GDM1 (cell line): ENCODE measurements at places on chromosomes 4 and X.
A peak's percentile ranks its signal among the peaks of the same experiment; 100 is the strongest.

- DNase-seq: no peak
These were observed 145.2 kb upstream of the SCML1 start for GRCh38 chrX:17592117-17592516.

- no peak for DNase-seq
These were observed 38.9 kb upstream of the TLL1 start for GRCh38 chr4:165834116-165834515.

DNA sequence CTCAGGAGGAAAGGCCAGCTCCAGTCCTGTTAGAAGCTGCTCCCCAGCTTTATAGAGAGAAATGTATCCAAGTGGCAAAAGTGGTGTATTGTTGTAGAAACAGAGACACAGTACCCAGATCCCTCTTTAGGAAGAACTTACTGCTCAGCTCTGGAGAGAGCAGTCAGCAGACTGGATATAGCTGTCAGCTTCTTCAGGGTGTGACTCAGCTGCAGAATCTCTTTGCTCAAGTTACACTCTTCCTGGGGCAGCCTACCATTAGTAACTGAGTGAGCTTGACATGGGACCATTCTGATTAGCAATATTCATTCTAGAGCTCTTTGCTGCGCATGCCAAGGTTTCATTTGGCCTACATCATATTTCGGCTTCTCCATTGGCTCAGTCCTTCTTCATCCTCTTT is 40.5 kb downstream of the ATP1B4 start:
- no peak for DNase-seq

GRCh38 chr4:22653752-22654151 is 39.0 kb upstream of the GBA3 start:
- DNase-seq: no peak

GRCh38 chr4:40963897-40964478 is 214.2 kb downstream of the NSUN7 start:
- no peak for DNase-seq

DNA sequence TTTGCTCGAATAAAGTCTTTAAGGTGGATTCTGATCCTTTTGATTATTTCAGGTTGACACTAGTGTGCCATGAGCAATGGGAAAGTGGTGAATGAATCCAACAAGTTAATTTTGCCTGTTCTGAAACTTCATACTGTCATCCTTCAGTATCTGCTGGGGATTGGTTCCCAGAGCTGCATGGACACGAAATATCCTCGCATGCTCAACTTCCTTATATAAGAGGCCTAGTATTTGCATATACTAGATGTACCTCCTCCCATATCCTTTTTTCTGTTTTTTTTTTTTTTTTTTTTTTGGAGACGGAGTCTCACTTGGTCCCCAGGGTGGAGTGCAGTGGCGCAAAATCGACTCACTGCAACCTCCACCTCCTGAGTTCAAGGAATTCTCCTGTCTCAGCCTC is 23.0 kb upstream of the PDS5A start:
- no peak for DNase-seq

DNA sequence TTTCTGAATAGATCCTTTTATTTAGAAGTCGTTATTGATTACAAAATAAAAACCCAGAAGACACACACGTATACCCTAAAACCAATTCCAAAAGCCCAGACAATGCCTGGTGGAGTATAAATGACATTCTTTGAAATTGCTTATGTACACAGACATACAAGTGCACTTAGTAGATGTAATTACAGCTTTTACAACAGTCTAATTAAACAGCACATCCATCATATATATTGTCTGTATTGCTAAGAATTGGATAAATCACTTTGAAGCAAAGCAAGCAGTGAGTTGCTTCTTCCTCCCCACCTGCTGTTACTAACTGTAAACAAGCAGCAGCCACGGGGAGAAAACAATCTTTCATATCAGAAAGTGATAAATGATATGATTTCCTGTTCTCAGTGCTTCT is 645.7 kb downstream of the TLL1 start:
- no peak for DNase-seq

GRCh38 chr4:148575577-148575976 is 133.4 kb upstream of the NR3C2 start:
- no peak for DNase-seq

- no peak for DNase-seq
These were observed 920.1 kb upstream of the TENM3 start for GRCh38 chr4:181323061-181323460.

DNA sequence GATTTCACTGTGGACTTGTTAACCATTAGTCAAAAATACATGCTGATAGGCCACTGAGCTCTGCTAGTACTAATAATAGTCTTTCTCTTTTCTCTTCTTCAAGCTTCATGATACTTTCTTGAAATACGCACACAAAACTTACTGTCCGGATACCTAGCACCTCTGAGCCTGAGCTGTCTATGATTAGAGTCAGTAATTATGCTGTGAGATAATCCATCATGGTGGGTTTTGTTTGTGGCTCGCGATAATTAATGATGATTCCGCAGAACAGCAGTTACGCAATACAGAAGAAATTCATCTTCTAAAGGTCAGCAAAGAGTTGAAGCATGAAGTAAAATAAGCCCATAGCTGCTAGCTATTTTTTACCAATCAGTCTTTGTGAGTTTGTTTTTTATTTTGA is 511.5 kb upstream of the GALNT7 start:
- DNase-seq: no peak

GRCh38 chr4:100095729-100096595 is 94.3 kb downstream of the DDIT4L start:
- DNase-seq: peak; percentile 28

DNA sequence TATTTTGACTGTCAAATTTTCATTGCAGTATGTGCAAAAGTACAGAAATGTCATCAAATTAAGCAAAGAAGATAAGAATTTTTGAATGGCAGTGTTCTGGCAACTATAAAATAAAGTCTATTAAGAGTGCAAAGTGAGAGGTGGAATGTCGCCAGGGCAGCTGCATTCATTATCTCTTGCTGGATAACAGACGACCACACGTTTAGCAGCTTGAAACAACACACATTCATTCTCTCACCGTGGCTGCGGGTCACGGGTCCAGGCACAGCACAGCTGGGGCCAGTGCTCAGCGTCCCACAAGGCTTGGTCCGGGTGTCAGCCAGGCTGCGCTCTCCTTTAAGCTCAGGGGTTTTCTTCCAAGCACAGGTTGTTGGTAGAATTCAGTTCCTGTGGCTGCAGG is 113.9 kb downstream of the GPR143 start:
- DNase-seq: no peak

DNA sequence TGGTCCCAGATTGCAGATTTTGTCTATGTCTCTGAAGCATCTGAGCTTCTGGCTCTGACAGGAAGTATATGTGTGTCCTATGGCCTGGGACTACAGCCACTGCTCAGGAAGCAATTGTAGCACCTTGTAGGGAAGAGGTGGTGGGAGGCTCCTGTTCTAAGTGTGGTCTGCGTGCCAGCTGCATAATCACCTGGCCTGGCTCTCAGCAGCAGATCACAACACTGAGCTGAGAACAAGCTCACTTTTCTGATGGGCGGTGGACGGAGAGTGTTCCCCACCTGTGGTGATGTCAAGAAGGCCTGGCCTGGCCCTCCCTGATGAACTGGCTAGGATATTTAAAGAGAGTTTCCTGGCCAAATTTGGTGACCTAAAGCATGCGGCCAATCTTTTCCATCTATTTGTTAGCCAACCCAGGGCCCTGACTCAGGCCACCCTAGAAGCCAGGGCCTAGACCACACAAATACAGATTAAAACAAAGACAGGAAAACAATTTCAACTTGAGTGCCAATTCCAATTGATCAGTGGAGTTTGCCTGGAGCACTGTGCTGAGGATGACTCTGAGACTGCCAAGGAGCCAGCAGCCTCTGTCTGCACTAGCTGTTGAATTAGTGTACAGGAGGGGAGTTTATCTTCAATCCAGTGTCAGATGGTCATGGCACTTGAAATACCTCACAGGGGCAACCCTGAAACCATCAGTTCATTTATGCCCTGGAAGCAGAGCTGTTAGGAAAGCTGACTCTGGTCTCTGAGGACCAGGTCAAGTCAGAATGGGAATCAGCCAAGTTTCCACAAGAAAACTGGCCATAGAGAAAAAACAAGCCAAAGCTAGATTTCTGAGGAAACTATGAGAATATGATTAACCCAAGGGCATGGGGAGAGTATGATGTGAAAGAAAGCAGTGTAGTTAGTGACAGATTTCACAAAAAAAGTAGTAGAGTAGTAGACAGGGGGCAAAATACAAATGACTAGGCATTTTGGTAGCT is 47.4 kb downstream of the PRDM5 start:
- no peak for DNase-seq

GRCh38 chrX:22534643-22535042 is 261.9 kb downstream of the CBLL2 start:
- no peak for DNase-seq

DNA sequence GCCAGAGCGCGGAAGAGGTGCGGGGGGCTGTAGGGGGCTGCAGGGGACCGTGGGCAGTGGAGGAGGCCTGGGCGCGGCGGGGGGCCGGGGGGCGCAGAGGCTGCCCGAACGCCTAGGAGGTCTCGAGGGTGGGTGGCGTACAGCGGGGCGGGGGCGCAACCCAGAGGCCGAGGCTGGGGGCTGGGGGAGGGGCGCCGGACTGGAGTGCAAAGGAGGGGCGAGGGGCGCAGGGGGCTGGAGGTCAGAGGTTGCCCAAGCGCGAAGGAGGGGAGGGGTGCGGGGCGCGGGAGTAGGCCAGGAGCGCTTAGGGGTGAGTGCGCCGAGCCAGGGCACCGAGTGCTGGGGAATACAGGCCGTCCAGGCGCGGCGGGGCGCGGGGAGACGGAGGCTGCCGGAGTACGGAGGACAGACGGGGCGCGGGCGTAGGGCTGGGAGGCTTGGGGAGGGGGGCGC is 255 bp downstream of the GYG2 start:
- DNase-seq: no peak

- no peak for DNase-seq
These were observed 960 bp downstream of the TRPC3 start for GRCh38 chr4:121950680-121951520.

DNA sequence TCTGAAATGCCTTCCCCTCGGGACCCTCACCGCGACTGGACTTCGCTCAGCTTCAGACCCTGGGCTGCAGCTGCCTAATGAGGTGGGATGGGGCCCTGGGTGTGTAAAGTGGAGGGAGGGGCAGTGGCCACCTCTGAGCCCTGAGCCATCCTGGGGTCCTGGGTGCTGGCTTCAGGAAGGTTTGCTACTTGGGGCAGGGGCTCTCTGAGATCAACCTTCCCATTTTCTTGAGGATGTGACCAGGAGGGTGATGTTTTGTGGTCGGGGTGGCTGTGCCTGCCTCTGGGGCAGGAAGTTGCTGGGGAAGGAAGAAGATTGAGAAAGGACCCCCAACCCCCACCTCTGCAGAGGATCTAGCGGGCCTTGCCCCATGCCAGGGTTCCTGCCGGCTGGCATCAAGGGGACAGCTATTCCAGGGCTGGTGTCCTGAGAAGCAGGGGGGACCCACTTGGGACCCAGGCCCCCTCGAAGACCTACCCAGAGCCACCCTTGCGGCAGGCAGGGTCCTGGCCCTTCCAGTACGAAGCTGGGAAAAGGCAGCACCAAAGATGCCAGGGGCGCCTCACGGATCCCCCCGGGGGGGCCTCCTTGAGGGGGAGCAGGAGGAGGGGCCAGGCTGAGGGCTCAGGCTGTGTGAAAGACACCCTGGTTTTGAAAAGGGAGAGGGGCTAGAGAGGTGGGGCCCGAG is 6.5 kb downstream of the SH3BP2 start:
- DNase-seq: peak; percentile 51

GRCh38 chr4:180698550-180699195 is 1544.5 kb upstream of the TENM3 start:
- DNase-seq: no peak

- no peak for DNase-seq
These were observed 67.8 kb downstream of the SLC34A2 start for GRCh38 chr4:25723409-25723808.

GRCh38 chr4:170336238-170336775 is 246.6 kb upstream of the AADAT start:
- DNase-seq: no peak

- peak; percentile 2 for DNase-seq
These were observed 441.9 kb downstream of the INPP4B start for GRCh38 chr4:142404191-142404611.
